ENCODE measurements at places on chromosomes 13 and 19.

GRCh38 chr13:92769046-92769445, 457.6 kb upstream of the GPC6 start:
- no peak for DNase-seq

GRCh38 chr19:35936738-35937268, 629 bp downstream of the LRFN3 start:
- DNase-seq = no peak

- DNase-seq = no peak
Observed at GRCh38 chr13:76955193-76955592, 6.9 kb downstream of the ACOD1 start.

GRCh38 chr13:32650705-32651311, 64.6 kb downstream of the PDS5B start:
- DNase-seq = peak; percentile 23

GRCh38 chr13:113996081-113996911, 22.4 kb upstream of the C13orf46 start:
- no peak for DNase-seq

GRCh38 chr19:29620931-29621351, 14.9 kb downstream of the POP4 start:
- no peak for DNase-seq

GRCh38 chr13:33518452-33518851, 232.9 kb upstream of the STARD13 start:
- no peak for DNase-seq

Measured in stimulated activated CD8-positive, alpha-beta memory T cell treated with anti-CD3 and anti-CD28 coated beads, Interleukin-7, amount 100 ng/mL, for 4 hours (primary cell).